ENCODE measurements at places on chromosomes 6 and 20.

DNA sequence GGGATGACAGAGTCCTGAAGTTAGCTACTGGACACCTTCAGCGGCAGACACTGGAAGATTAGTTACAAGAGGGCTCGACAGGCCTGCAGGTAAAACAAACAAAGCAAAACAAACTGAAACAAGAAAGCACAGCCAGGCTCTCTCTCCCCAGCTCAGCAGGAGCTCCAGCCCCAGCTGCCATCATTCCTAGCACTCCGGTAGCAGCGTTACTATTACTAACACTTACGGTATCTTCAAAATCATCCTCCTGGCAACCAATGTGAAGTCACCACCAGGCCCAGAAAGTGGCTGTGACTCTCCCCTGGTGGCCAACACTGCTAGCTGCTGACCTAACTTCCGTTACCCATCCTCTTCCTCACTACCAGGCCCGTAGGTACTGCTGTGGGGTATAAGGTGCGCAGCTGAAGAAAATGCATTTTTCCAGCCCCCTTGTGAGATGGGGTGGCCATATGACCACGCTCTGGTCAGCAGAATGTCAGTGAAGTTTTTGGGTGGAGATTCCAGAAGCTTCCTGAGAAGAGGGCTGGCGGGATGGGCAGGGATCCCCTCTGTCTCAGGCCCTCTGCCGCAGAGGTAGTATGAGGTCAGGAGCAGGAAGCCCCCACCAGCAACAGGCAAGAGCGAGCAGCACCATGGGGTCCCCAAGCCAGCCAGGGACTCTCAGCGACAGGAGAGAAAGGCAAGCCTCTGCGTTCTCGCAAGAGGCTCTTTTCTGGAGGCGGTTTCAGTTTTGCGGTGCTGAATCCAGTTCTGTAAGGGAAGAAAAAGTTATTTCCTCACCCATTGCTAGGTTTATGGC lies 37.4 kb upstream of the TBXT start:
- no peak for DNase-seq

DNA sequence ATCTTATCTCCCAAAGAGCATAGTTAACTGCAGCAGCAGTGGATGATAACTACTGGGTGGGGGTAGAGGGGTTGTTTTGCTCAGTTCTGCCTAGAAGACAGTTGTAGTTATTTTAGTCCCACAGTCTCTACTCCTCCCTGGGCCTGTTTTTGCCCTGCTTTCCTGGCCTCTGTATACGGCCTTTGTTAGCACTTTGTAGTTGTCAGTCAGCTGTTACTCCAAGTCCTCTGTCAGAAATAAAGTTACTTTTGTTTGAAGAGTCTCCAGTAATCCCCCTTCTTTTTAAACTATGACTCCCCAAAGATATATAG lies 113.9 kb downstream of the SLC16A10 start:
- DNase-seq: no peak

GRCh38 chr6:165849534-165850430 lies 186.7 kb upstream of the PDE10A start:
- no peak for DNase-seq

GRCh38 chr6:159833997-159834603 lies 34.0 kb downstream of the PNLDC1 start:
- no peak for DNase-seq

DNA sequence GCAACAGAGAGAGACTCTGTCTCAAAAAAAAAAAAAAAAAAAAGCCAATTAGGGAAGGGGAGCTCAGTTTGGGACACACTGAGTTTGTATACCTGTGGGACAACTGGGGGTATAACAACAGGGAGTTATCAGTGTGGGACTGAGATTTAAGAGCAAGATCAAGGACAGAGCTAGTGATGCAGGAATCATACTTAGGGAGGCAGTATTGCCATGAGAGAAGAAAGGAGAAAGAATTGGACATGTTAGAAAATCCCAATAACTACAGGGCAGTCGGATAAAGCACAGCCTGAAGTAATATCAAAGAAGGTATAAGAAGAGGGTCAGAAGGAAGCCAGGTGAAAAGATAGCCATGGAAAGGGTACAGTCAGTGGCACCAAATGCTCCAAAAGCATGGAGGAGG lies 121.2 kb downstream of the PTPRT start:
- DNase-seq: no peak
